Placental pericyte (primary cell): ENCODE measurements at places on chromosomes 6 and 20. TPM values are rescaled to one million over a fixed set of nuclear protein-coding genes. Genes with fewer than 3 reads are reported as not detected.

The RIPPLY2 gene
- not detected in 2 replicates for total RNA-seq

The DNMT3B gene
- total RNA-seq = 2.2 and 5.2 TPM in 2 replicates

The PSMG4 gene
- total RNA-seq = 13.1 and 21.0 TPM in 2 replicates

The MUC22 gene
- not detected in 2 replicates for total RNA-seq

The TIAM2 gene
- 4.4 and 5.3 TPM in 2 replicates for total RNA-seq

The PTK6 gene
- total RNA-seq = 0.14 and 0.44 TPM in 2 replicates

The HAO1 gene
- not detected in 2 replicates for total RNA-seq

The TTK gene
- 1.5 and 54.8 TPM in 2 replicates for total RNA-seq

The RGS17 gene
- total RNA-seq = 4.6 and 12.7 TPM in 2 replicates

The HDDC2 gene
- 47.2 and 50.1 TPM in 2 replicates for total RNA-seq

The RNF39 gene
- not detected in 2 replicates for total RNA-seq

The DDAH2 gene
- total RNA-seq = 36.5 and 45.7 TPM in 2 replicates

The CLPSL2 gene
- total RNA-seq = not detected in 2 replicates

The HLA-DOB gene
- 0.14 TPM in 1 of 2 replicates, not detected in the other for total RNA-seq

The PBOV1 gene
- total RNA-seq = not detected in 2 replicates

The RFX6 gene
- total RNA-seq = not detected in 2 replicates

The ANKRD66 gene
- total RNA-seq = not detected in 2 replicates

The SLC17A2 gene
- not detected in 2 replicates for total RNA-seq

The TP53TG5 gene
- not detected in 2 replicates for total RNA-seq

The CALHM6 gene
- 0.29 and 0.44 TPM in 2 replicates for total RNA-seq

The WFDC5 gene
- not detected in 2 replicates for total RNA-seq

The FAM209B gene
- not detected in 2 replicates for total RNA-seq

The SAPCD1 gene
- 0.44 and 1.1 TPM in 2 replicates for total RNA-seq

The HLA-DRB1 gene
- 0.14 TPM in 1 of 2 replicates, not detected in the other for total RNA-seq

The NTSR1 gene
- 0.22 and 29.8 TPM in 2 replicates for total RNA-seq

The HS3ST5 gene
- 0.14 TPM in 1 of 2 replicates, not detected in the other for total RNA-seq

The SRMS gene
- total RNA-seq = not detected in 2 replicates

The BTN3A1 gene
- total RNA-seq = 26.2 and 36.8 TPM in 2 replicates

The CBLN4 gene
- total RNA-seq = not detected in 2 replicates

The OR2H2 gene
- total RNA-seq = not detected in 2 replicates

The FIG4 gene
- total RNA-seq = 13.1 and 18.6 TPM in 2 replicates

The ARMH2 gene
- total RNA-seq = not detected in 2 replicates

The CGA gene
- total RNA-seq = not detected in 2 replicates

The CTCFL gene
- under 0.01 TPM in 1 of 2 replicates, not detected in the other for total RNA-seq

The LHFPL5 gene
- total RNA-seq = not detected in 2 replicates

The NR2E1 gene
- total RNA-seq = not detected in 2 replicates

The MOXD1 gene
- 9.9 and 25.2 TPM in 2 replicates for total RNA-seq

The FAM217A gene
- not detected in 2 replicates for total RNA-seq

The HLA-DPA1 gene
- total RNA-seq = 2.4 TPM in 1 of 2 replicates, not detected in the other

The TCF15 gene
- not detected in 2 replicates for total RNA-seq

The MYCT1 gene
- total RNA-seq = under 0.01 and 3.6 TPM in 2 replicates

The BPIFB2 gene
- total RNA-seq = not detected in 2 replicates
